ENCODE measurements at places on chromosomes 5 and 9.

GRCh38 chr5:149437391-149438040 lies 58.4 kb upstream of the IL17B start:
- DNase-seq: no peak

DNA sequence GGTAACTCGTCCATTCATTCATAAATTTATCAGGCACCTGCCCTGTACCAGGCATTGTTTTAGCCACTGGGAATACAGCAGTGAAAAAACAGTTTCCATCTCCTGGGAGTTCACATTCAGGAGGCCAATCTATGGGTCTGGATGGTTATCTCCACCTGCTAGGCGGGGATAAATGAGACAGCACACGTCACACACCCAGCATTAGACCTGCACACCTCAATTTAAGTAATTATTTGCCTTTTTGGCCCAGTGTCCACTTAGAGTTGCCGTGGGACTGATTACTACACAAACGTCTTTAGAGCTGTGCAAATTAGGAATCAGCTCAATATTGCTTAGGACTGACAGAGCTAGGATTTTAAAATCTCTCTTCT lies 46.1 kb downstream of the STK10 start:
- no peak for DNase-seq

GRCh38 chr5:160793530-160793899 lies 58.5 kb downstream of the ATP10B start:
- no peak for DNase-seq

- no peak for DNase-seq
Measured at GRCh38 chr9:37337301-37337890, 85.1 kb upstream of the GRHPR start.

DNA sequence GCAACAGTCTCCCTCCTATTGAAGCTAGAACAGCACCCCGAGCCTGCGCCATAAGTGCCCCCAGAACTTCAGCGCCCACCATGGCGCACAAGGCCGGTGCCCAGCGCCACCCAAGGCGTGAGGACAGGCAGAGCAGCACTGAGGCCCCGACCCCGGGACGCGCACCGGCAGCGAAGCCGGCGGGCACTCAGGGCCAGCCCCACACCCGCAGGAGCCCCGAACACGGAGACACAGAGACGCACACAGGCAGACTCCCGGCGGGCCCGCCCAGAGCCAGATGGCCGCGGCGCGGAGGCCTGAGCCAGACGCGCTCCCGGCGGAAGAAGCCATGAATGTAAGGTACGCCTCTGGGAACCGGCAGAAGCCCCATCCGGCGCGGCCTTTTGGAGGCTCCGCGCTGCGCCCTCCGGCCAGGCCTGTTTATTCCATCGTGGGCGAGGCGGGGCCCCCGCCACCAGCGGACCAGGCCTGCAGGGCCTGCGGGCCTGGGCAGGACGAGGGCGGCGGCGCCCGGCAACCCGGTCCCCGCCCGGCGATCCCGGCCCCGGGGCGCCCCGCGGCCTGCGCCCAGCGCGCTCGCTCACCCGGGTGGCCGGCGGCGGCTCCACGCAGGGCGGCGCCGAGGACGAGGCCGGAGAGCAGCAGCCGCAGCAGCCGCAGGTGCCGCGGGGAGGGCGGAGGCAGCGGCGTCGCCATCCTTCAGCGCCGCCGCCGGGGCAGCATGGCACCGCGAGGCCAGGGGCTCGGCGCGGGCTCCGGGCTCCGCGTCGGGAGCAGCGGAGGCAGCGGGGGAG lies 486 bp downstream of the NPDC1 start:
- no peak for DNase-seq

- DNase-seq: no peak
Measured at GRCh38 chr5:171475596-171475995, 56.1 kb downstream of the FGF18 start.

- DNase-seq: no peak
Measured at GRCh38 chr5:33892620-33893137, 889 bp upstream of the ADAMTS12 start.

- DNase-seq: no peak
Measured at GRCh38 chr5:118249386-118249785, 739.0 kb downstream of the DTWD2 start.

DNA sequence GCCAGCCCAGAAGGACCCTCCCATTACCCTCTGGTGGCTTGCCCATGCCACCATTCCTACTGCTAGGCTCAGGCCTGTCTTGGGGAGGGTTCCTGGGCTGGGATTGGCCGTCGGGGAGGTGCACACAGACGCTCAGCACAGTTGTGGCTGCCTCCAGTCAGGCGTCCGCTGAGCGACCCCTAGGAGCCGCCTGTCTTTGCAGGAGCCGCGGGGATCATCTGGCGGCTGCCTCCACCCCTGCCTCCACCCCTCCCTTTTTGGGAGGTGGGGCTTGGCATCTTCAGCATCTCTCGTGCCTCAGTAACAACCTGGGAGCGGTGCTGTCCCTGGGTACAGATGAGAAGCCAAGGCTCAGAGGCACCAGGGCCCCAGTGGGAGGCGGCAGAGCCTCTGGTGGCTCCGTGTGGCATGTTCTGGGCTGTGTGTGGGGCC lies 39.6 kb downstream of the RXRA start:
- no peak for DNase-seq

- DNase-seq: peak; percentile 87
Measured at GRCh38 chr9:136170006-136170901, 34.7 kb downstream of the LHX3 start.

DNA sequence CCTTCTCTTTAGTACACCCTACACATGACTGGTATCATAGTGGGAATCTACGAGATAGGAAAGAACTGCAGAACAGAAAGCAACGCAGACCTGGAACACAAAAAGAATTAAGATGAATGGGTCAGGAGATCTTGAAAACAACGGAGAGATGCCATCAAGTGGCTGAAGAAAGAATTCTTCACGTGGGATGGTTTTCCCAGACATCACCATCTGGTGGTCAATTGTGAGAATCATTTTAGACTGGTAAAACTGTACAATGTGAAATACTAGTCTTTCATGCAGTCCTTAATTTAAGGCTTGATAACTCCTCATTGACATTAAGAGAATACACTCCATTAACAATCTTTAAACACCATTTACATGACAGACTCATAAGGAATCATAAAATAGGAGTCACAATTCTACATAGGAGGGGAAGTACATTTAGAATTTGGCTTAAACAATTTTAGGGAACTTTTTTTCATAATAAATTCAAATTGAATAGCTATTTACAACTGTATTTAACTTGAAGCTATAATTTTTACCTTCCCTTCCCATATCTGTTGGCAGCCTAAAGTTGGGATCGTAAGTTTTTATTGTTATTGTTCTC lies 128.4 kb upstream of the TRPM3 start:
- DNase-seq: peak; percentile 4

- DNase-seq: peak; percentile 87
Measured at GRCh38 chr9:113275157-113276131, at the start of the genes CDC26 and PRPF4. TSS of gene CDC26 (minus strand) at chr9:113275572. CDS start at chr9:113272507, 3,065 bp downstream. TSS of gene PRPF4 (plus strand) at chr9:113275658. CDS start at chr9:113275744, 86 bp downstream.

DNA sequence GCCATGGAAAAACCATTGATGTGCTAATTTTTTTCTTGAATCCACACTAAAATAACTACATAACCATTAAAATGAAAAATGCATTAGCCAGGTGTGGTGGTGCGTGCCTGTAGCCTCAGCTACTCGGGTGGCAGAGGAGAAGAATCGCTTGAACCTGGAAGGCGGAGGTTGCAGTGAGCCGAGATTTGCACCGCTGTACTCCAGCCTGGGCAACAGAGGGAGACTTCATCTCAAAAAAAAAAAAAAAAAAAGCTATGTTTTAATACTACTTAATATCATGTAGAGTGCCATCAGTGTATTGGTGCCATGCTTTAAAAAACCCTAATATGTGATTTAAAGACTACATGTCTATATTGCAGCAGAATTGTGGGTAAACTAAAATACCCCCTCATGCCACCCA lies 58.9 kb downstream of the NDFIP1 start:
- DNase-seq: no peak

DNA sequence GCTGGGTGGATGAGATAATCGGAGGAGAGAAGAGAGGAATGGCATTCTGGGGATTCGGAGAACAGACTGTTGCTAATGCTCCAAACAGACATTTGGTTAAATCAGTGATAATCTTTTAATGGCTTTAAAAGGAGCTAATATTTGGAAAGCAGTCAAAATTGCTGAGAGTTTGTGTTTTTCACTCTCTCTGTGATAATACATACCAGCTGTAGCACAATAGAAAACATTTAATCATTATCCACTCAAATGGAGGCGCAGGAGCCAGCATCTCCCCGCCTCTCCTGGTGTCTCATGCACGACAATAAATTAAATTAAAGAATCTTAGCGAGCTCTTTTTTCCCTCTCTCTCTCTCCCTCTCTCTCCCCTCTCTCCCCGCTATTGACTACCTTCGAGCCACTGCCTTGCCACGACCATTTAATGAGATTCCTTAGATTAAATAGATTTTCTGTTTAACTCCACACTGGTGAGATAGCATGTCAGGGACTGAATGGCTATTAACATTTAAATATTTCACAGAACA lies 268.6 kb upstream of the MVB12B start:
- DNase-seq: no peak

DNA sequence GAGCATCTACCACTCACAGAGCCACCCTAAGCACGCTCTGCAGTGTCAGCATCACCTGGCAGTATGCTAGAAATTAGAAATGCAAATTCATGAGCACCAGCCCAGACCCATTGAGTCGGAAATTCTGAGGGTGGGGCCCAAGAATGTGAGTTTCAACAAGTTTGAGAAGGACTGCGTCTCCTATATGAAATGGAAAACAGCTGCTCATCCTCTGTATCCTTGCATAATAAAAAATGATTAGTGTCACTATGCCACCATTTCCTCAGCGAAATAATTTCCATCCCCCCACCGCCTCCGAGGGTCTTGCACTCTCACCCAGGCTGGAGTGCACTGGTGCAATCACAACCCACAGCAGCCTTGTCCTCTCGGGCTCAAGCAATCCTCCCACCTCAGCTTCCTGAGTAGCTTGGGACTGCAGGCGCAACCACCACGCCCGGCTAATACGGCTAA lies 1.3 kb upstream of the IQGAP2 start:
- DNase-seq: peak; percentile 26

DNA sequence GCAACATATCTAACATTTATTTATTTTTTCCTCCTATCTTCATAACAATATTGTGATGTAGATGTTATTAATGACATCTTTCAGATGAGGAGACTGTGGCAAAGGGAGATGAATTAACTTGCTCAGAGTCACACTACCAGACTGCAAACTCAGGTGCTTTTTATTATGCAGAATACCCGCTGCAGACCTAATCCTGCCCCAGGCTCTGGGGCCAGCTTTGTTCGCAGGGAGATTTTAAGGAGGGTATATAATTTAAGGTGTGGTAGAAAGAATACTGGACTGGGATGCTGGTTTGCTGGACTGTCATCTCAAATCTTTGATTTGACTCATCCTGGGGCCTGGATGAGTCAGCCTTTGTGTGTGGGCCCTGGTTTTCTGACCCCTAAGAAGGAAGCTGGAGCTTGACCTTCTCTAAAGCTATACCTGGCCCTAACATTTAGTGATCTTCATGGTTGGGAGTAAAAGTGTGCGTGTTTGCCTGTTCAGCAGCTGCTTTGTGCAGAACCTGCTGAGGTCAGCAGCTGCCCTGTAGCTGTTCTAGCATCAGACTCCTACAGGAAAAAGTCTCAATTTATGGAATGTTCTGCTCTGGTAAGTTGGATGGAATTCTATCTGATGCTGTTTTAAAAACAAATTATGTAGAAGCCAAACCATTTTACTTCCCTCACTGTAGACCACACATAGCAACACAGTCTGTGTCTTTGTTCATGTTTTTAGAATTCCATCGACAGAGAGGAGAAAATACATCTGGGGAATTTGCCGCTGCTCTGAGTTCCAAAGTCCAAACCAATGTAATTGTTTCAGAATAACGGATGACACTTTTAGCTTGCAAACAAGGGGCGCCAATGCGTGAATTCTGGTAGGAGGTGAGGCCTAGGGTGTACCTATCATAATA lies 4.5 kb downstream of the SLC36A1 start:
- peak; percentile 13 for DNase-seq

DNA sequence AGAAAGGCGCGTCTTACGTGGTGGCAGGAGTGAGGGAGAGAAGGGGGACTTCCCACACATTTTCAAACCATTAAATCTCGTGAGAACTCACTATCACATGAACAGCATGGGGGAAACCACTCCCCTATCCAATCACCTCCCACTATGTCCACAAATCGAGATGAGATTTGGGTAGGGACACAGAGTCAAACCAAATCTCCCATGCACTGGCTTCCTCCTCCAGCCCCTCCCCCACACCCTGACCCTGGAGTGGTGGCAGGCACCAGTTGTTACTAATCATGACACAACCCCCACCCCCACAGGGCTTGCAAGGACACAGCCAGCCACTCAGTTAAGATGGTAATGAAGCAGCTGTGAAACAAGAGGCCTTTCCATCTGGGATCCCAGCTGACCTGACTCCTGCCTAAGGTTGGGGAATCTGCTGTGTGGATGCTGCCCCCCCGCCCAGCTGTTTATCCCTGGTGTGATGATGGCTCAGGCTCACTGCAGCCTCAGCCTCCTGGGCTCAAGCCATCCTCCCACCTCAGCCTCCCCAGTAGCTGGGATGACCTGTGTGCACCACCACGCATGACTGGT lies 57.1 kb upstream of the FUBP3 start:
- DNase-seq: no peak

GRCh38 chr5:89686081-89686765 lies 723.3 kb downstream of the CETN3 start:
- no peak for DNase-seq

DNA sequence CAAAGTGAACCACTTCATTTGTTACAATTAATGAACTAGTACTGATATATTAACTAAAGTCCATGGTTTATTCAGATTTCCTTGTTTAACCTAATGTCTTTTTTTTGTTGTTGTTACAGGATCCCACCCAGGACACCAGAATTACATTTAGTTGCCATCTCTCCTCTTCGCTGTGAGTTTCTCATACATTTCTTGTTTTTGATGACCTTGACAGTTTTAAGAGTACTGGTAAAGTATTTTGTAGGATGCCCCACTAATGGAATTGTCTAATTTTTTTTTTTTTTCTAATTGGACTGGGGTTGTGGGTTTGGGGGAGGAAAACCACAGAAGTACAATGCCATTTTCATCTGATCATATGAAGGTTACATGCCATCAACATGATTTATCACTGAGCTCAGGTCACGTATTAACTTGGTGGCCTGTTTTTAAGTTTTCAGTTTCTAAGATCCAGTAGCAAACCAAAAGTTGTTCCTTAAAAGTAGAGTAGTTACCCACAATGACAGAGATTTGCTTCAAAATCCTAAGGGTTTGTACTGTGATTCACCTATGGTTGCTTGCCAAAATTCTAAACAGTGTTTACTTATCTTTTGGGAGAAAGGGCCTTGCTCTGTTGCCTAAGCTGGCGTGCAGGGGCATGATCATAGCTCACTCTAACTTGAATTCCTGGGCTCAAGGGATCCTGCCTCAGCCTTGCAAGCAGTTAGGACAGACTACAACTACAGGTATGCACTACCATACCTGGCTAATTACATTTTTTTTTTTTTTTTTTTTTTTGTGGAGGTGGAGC lies 4.5 kb upstream of the OTULIN start:
- no peak for DNase-seq

- no peak for DNase-seq
Measured at GRCh38 chr9:4113711-4114110, 186.2 kb downstream of the GLIS3 start.

- no peak for DNase-seq
Measured at GRCh38 chr5:171010816-171011215, 149.0 kb downstream of the RANBP17 start.

Measured in GM19239 (cell line).